ENCODE measurements at places on chromosomes 13 and 19.
A peak's percentile ranks its signal among the peaks of the same experiment; 100 is the strongest.

DNA sequence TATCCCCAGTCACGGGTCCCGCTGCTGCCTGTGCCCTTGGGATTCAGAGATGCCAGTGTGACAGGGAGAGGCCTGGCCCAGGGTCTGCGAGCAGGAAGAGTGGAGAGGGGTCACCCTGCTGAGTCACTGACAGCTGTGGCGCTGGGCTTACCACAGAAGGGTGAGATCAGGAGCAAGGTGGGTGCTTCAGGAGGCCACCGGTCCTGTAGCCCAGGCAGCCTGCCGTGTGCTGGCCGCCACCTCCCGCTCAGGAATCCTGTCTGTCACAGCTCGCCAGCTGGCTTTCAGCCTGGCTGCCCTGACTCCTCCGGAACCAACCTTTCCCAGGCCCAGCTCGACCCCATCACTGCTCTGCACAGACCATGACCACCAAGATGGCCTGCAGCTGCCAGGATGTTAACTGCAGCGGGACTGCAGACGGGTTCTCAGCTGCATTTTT is 25.3 kb downstream of the NAXD start:
- no peak for DNase-seq

- no peak for DNase-seq
Measured at GRCh38 chr13:44231786-44232516, 141.7 kb upstream of the SERP2 start.

- DNase-seq = no peak
Measured at GRCh38 chr13:114062754-114063153, 69.7 kb downstream of the RASA3 start.

GRCh38 chr13:45441633-45442032 is 23.1 kb upstream of the COG3 start:
- DNase-seq = peak; percentile 53

GRCh38 chr19:5564930-5565329 is 2.8 kb downstream of the TINCR start:
- DNase-seq = no peak

DNA sequence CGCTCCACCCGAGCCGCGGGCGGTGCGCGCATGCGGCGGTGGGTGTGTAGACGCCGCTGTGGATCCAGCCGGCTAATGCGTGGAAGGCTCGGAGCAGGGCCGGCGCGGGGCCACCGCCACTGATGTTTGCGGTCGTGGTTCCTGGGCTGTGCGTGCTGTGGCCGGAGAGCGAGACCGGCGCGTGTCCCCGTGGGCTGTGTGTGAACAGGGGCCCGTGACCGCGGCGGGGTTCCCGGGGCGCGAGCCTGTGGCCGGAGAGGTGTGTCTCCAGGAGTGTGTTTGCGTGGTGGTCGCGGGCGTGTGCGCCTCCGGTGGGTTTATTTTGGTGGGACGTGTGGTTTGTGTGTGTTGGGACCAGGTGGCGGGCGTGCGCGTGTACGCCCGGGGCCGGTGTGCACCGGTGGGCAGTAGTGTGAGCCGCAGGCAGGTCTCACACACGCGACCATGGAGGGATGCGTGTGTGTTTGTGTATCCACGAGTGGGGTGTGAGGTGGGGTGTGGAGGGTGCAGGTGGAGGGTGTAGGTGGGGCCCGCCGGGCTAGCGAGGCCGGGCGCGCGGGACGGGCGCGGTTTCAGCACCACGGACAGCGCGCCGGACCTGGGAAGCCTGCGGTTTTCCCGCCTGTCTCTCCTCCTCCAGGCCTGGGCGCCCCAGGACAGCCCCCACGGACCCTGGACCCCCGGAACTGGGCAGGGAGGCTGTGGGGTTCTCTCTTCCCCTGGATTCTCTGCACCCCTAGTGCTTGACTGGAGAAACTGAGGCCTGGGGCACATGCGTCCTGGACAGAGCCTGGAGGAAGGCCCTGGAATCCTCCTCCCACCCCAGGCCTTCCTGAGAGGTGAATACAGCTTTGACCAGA is 1.6 kb downstream of the HCN2 start:
- peak; percentile 33 for DNase-seq

- DNase-seq = peak; percentile 20
Measured at GRCh38 chr19:55369653-55370304, 484 bp downstream of the IL11 start.

DNA sequence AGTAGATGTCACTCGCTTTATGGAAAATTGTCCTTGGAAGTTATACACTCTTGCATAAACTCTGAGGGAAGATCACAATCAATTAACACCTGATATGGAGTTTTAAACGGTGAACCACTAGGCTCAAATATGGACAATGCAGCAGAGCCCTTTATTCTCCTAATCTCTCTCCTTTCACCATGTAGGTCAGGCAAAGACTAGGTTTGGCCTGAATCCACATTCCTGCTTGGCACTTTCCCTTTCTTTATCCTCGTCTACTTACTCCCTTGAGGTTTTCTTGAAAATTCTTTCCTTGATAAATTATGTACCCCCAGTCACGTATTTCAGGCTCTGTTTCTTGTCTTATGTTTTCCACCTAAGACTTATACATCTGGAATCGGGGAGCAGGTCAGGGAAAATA is 751.7 kb downstream of the DACH1 start:
- DNase-seq = no peak

Measured in common myeloid progenitor, CD34-positive (primary cell).